ENCODE measurements at places on chromosomes 7 and 10. TPM values are rescaled to one million over a fixed set of nuclear protein-coding genes. Genes with fewer than 3 reads are reported as not detected.

DNA sequence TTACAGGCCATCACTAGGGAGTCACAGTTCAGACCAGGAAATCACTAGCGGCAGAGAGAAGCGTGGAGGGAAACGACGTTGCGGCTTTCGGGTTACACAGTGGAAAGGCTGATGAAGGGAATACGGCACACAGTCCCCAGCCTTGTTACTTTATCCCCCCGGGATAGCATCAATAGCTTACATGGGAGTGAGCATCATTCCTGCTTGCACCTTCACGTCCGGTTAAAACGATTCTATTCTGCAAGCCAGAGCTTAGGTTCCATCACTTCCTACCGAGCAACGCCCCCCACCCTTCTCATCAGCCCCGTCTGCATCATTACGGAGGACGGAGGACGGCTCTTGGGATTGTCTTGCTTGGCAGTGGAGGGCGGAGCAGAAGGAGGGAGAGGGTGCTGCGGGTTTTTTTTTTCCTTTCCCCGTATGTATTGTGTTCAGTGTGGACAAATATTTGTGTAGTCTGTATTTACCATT lies 124.9 kb downstream of the CLEC2L start:
- peaks cover 3% of the 10 kb centered on the region for H3K4me1 ChIP-seq
- H3K27me3 ChIP-seq = no peaks in the 10 kb centered on the region
- no peak for DNase-seq
- H3K4me3 ChIP-seq = no peak overlapping the region
- no peak overlapping the region for H3K27ac ChIP-seq
- no peaks in the 10 kb centered on the region for H3K36me3 ChIP-seq

DNA sequence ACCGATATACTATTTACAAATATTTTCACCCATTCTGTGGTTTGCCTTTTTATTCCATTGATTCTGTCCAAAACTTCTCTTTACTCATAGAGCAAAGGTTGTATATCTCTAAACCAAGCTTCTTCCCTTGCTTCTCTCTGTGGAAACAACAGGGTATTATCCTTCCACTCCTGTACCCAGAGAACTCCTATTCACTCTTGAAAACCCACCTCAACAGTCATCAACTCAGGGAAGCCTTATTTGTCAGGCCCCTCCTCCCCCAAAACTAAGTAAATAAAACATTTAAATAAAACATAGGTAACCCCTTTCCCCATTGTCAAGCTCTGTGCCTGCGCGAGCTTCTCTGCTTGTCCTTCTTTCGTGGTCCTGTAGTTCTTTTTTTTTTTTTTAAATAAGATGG lies 44.6 kb downstream of the GTF2IRD1 start:
- no peaks in the 10 kb centered on the region for H3K4me1 ChIP-seq
- H3K4me3 ChIP-seq = no peak overlapping the region
- H3K27ac ChIP-seq = no peak overlapping the region
- no peaks in the 10 kb centered on the region for H3K27me3 ChIP-seq

DNA sequence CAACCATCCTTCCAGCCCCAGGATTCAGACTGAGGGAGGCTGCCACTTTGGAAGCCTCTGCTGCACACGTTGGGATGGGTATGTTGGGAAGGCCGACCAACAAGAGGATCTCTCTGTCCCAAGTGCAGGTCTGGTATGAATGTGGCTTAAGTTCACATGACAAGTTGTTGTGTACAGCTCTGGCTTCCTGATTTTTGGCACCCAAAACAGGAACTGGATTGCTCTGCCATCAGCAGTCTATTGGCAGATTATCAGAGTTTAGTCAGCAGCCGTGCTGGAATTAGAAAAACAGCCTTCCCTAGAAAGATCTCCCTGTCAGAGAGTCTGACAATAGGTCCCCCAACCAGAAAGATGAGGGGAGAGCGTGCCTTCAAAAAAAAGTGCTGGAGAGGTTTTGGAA lies 66.9 kb downstream of the GOLGA7B start:
- no peak overlapping the region for H3K4me3 ChIP-seq
- H3K27ac ChIP-seq = no peak overlapping the region
- no peak for DNase-seq
- peaks cover 6% of the 10 kb centered on the region for H3K4me1 ChIP-seq

STEAP1B gene
- not detected for polyA plus RNA-seq

- H3K4me3 ChIP-seq = no peak overlapping the region
- no peak overlapping the region for H3K27ac ChIP-seq
- DNase-seq = no peak
- no peaks in the 10 kb centered on the region for H3K36me3 ChIP-seq
- peaks cover 4% of the 10 kb centered on the region for H3K27me3 ChIP-seq
These were observed 6.5 kb upstream of the PRKAR2B start for GRCh38 chr7:107037717-107038603.

LRRC18 gene
- not detected for polyA plus RNA-seq

- DNase-seq = no peak
- H3K27ac ChIP-seq = no peak overlapping the region
- no peaks in the 10 kb centered on the region for H3K4me1 ChIP-seq
- no peak overlapping the region for H3K4me3 ChIP-seq
These were observed 122.5 kb upstream of the PITRM1 start for GRCh38 chr10:3294919-3295581.

SEMA3D gene
- not detected for polyA plus RNA-seq

DNA sequence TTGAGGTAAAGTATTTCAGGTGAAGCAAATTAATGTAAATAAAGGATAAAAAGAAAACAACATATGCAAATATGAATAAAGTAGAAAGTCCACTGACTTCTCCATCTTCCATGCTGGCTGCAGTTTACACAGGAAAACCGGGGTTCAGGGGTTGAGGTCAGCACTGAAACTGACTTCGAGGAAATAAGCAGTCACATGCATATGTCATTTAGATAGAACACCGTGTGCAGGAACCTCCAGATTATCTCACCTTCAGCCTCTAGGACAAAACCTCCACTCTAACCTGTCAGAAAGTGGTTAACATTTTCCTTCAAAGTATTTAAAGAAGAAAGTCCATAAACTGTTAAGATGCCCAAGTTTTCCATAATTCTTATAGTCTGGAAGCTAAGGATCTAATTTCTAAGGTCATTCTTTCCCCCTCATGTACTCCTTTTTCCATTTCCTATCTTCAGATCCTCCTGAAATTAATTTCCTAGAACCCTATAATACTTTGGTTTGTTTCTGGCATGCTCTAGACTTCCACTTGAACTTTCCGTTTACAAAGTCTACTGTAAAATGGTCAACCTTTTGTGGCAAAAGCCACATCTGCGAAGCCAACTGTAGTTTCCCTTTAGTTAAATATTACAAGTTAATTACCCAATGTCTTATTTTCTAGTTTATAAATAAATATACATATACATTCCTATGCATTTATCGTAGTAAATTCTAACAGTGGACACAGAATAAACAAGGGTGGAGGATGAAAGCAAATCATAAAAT lies 173.3 kb downstream of the RAPGEF5 start:
- no peaks in the 10 kb centered on the region for H3K4me1 ChIP-seq
- peaks cover 3% of the 10 kb centered on the region for H3K27me3 ChIP-seq
- H3K4me3 ChIP-seq = no peak overlapping the region
- no peaks in the 10 kb centered on the region for H3K36me3 ChIP-seq

DNA sequence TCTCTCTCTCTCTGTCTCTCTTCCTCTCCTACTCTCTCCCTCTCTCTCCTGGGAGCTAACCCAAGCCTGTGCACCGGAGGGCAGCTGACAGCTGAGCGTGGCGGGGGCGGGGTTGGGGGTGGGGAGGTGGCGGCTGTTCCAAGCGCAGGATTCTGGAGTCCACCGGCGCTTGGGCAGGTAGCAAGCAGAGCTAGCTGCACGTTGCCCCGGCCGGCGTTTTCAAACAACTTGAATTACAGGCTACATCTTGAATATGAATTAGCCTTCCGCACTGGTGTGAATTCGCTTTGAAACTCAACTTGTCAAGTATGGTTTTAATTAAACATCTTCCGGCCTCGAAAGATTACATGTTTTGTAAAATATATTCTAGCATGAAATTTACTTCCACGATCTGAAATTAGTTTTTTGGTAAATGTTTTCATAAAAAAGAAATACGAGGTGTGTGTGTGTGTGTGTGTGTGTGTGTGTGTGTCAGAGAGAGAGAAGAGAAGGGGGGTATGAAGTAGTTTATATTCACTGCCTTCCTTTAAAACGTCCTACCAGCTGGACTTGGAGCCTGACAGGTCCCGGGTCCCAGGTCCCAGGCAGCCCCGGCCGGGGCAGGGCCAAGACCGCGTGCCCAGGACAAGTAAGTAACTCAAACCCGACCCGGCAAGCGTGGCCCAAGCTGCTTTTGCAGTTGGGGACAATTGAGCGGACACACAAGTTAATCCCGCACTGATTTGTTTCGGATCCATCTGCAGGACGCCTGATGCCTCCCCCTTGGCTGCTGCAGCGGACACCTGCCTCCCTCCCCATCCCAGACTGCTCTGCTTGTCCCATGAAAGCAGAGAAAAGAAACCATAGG lies 9.0 kb upstream of the DLX6 start:
- H3K4me1 ChIP-seq = no peaks in the 10 kb centered on the region
- peaks cover 62% of the 10 kb centered on the region for H3K27me3 ChIP-seq
- no peaks in the 10 kb centered on the region for H3K36me3 ChIP-seq

NEUROG3 gene
- polyA plus RNA-seq = not detected

Measured in CD4-positive, CD25-positive, alpha-beta regulatory T cell (primary cell).